ENCODE measurements at places on chromosomes 5 and 9.
A peak's percentile ranks its signal among the peaks of the same experiment; 100 is the strongest.

DNA sequence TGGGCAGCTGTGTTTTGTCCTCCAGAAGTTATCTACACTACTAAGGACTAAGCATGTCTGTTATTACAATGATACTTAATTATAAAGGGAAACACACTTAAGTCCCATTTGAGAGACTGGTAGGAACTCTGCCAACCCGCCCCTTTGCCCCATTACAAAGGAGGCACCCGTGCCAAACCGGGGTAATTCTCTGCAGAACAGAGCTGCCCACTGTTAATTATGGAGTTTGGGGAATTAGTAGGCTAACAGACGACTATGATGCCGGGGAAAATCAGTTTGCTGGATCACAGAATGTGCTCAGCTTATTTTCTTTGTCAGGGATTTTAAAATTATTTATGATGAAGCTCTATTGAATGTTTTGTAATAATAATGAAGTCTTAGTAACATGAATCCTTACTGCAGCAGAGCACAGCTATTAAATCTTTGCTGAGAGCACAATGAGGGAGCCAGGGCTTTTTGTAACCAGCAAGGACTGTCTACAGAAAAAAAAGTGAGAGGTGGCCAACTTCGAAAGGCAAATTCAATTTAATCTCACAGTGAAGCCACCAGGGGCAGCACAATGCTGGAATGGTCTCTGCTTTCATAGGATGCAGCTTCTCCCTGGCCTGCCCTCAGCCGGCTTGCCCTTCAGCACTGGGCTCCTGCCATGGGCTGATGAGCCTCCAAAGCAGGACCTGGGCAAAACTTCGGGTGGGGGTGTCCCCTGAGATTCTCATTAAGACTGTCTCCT is 134.5 kb downstream of the GNAQ start:
- DNase-seq: peak; percentile 89

- DNase-seq: peak; percentile 79
These were observed 21.7 kb downstream of the CXXC5 start for GRCh38 chr5:139669662-139670368.

DNA sequence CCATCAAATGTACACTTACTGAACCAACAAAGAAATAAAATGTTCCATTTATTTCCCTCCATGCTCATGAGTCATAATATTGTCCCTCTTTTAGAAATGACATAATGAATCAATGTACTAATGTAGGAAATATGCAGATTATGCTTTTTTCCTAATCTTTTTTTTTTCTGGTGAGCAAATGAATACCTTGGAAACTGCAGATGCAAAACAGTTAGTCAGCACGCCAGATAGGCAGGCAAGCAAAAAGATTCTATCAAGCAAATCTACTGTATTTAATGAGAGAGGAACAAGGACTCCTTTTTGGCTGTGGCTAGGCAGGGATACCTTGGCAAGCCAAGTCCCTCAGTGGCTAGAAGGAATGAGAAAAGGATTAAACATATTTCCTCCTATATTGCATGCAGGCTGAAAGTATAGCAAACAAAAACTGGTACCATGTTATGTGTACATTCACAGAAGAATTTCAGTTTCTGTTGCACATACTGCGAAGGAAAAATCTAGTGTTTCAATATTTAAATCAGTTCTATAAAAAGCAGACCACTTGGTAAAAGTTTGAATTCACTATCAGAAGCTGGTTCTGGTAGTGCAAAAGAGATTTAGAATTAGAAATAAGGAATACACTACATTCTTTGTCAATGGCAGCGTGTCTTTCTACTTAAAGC is 605.4 kb downstream of the TLE1 start:
- DNase-seq: no peak

DNA sequence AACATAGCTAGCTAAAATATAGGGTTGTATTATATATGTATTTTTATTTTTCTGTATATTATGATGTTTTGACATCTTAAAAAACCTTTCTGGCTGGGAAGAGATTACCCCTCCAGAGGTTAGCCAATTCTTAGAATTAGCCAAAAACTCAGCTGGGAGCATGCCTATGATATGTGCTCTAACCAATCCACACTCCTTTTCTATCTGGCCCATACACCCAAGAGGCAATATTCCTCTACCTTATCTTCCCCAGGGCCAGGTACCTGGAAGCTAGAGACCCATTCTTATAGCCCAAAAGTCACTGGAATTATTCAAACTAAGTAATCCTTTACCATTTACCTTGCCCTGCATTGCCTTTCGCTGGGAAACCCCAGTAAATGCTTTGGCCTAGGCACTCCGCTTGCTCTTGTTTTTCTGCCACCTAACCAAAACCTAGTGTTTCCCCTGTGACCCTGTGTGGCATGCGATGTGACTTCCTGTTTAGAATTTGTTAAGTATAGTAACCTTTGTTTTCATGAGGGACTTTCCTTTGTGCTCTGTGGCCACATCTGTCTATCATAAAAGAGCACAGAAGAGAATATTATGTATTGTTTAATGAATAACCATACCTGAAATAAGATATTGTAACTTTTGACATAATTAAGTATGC is 37.4 kb downstream of the CSNK1G3 start:
- no peak for DNase-seq

DNA sequence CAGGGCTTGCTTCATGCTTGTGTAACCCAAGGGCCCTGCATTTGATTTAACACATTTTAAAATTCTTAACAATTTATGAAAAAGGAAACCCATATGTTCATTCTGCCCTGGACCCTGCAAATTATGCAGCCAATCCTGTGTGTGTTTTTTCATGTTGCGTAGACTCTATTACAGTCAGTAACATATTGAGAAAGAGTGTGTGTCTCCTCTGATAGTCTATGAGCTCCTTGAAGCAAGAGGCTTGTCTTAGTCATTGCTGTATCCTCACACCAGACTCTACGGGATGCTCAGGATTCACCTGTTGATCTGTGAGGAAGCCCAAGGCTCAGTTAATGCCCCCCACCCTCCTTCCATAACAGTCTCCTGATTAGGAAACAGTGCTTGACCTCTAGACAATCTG is 177.3 kb upstream of the DMAC1 start:
- no peak for DNase-seq

- DNase-seq: peak; percentile 26
These were observed 125.3 kb downstream of the DPYSL3 start for GRCh38 chr5:147384346-147385193.

DNA sequence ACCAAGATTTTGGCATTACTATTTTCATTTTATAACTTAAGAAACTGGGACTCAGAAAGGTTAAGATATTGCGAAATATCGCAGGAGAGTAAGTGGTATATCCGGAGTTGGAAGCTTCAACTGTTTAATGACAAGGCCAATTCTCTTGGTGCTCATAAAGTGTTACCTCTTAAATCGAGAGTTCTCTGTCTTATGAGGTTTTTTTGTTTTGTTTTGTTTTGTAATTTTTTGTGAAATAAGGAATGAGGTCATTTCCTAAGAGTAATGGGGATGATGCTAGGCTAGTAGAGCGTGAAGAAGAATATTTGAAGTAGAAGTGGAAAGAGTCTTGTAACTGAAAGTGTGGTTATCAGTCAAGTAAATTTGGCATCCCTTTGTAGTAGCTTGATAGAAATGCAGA is 183.2 kb upstream of the DAB2 start:
- DNase-seq: no peak

- DNase-seq: no peak
These were observed 235.5 kb upstream of the ACTBL2 start for GRCh38 chr5:57718155-57718554.

All from BE2C (cell line).